NCI-H82 (cell line): ENCODE measurements at places on chromosomes 4 and X.

- DNase-seq = no peak
Observed at GRCh38 chr4:112318239-112319142, 21.3 kb downstream of the ALPK1 start.

DNA sequence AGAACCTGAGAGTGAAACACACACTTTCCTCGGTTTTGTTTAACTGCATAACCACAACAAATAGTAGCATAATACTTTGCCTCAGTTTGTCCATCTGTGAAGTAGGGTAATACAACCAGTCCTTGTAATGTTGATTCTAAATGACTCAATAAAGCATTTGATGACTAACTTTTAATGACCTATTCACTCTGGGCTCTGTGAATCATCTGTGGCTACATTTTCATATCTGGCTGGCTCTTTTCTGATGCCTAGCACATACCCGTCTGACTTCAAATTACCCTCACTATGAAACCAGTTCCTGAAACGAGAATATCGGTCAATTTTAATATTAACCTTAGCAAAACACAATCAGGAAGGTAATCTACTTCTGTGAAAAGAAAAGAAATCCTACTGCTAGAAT lies 151.0 kb downstream of the SH2D1A start:
- no peak for DNase-seq

- no peak for DNase-seq
Observed at GRCh38 chr4:104413487-104413886, 81.2 kb downstream of the CXXC4 start.

DNA sequence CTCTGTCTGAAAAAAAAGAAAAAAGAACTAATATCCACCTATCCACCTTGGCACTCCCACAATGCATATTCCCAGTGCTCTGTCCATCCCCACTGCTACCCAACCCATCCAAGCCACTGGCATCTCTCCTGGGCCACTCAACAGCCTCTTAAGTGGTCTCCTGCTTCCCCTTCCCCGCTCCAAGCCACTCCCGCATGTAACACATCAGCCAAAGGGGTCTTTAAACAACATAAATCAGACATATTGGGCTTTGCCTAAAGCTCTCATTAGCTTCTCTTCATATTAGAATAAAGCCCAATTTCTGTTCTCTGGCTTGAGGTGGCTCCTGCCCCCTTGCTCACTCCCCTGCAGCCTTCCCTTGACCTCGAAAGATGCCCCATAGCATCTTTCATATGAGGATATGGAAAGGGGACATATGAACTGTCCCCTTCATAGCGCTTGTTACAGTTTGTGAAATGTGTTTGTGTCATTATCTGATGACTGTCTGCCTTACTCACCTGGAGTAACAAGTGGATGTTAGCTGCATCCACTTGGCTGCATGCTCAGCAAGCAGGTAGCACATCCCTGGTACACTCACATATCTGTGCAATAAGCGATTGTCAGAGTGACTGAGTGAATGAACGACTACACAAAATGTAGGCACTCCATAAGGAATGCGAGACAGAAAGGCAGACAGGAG lies 3.1 kb downstream of the BLOC1S4 start:
- no peak for DNase-seq

GRCh38 chr4:48909697-48910096 lies 3.1 kb upstream of the OCIAD2 start:
- no peak for DNase-seq

GRCh38 chr4:31702326-31702725 lies 982.2 kb downstream of the PCDH7 start:
- DNase-seq = no peak
